Activated CD4-positive, alpha-beta T cell treated with anti-CD3 and anti-CD28 coated beads for 36 hours (primary cell): ENCODE measurements at places on chromosomes 6 and 20. TPM values are rescaled to one million over a fixed set of nuclear protein-coding genes. Genes with fewer than 3 reads are reported as not detected.

- H3K4me1 ChIP-seq: no peaks in the 10 kb centered on the region
- no peak overlapping the region for H3K27ac ChIP-seq
- H3K27me3 ChIP-seq: peaks cover 34% of the 10 kb centered on the region
- H3K4me3 ChIP-seq: no peak overlapping the region
- peak; percentile 80 for DNase-seq
- H3K36me3 ChIP-seq: no peaks in the 10 kb centered on the region
These were observed 39.9 kb downstream of the SLC52A3 start for GRCh38 chr20:728256-728944.

Gene OR12D3
- total RNA-seq: not detected

Gene ATG5
- 31.6 TPM for total RNA-seq

GRCh38 chr6:97437087-97437486 lies 154.1 kb upstream of the MMS22L start:
- no peaks in the 10 kb centered on the region for H3K36me3 ChIP-seq
- H3K27ac ChIP-seq: no peak overlapping the region
- no peaks in the 10 kb centered on the region for H3K4me1 ChIP-seq

Gene MATN4
- 0.48 TPM for total RNA-seq

Gene TRIM15
- 0.18 TPM for total RNA-seq

- no peaks in the 10 kb centered on the region for H3K4me1 ChIP-seq
- DNase-seq: no peak
- H3K27ac ChIP-seq: no peak overlapping the region
- H3K36me3 ChIP-seq: no peaks in the 10 kb centered on the region
- H3K4me3 ChIP-seq: no peak overlapping the region
- no peaks in the 10 kb centered on the region for H3K27me3 ChIP-seq
These were observed 23.8 kb upstream of the BCAS1 start for GRCh38 chr20:54094268-54094580.
